ELR (cell line): ENCODE measurements at places on chromosomes 6 and 20.

- no peak for DNase-seq
These were observed 18.6 kb downstream of the COL11A2 start for GRCh38 chr6:33173535-33174180.

- no peak for DNase-seq
These were observed 42.2 kb downstream of the CPNE5 start for GRCh38 chr6:36797055-36797454.

GRCh38 chr20:61510778-61511330 is 258.8 kb downstream of the CDH4 start:
- DNase-seq: no peak

DNA sequence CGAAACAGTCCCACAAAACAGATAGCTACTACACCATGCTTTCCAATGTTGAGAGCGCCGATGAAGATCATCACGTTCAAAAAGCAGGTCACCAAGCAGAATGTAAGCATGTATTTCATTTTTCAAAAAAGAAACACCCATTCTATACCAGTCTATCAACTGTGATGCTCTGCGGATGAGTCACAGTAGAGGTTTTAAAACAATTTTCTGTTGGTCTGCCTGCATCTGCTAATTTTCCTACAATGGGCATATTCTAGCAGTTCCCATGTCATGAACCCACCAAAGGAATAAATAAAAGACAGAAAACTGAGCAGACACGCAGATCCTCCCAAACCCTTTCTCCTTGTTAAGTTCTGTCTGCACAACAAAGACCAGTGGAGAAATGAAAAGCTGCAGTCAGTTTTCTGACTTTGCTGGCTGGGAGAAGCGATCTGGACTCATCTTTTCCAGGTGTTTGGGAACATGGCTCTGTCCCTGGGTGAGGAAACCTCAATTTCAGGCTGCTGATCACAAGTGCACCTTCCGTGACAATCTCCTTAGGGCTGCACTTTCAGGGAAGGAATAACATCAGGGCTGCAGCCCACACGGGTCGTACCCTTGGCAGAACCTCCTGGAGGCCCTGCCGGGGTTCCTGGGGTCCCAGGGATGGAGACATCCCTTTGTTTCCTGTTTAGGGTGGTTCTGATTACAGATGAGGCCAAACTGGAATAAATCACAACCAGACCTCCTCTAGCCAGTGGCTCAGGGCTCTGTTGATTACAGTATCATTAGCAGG is 200.1 kb downstream of the BMP7 start:
- peak; percentile 53 for DNase-seq

DNA sequence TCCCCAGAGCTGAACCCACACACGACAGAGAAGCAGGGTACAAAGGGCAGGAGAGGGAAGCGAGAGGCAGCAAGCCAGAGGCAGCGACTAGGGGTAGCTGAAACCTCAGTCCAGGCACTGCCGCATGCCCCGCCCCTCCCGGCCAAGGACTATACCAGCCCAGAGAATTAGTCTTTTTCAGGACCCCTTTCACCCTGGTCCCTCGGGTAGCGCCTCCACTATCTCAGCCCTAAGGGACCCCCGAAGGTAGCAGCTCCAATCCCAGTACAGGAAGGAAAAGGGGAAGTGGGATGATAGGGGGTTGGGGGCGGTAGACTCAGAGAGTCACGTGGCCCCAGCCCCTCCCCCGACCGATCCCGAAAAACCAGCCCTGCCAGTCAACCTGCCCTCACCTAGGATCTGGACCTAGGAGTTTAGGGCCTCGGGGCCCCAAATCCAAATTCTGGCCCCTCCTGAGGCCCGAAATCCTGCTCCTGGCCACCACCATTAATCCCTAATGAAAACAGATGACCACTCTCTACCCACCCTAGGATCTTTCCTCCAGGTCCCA is 1.3 kb downstream of the RGL2 start:
- no peak for DNase-seq

DNA sequence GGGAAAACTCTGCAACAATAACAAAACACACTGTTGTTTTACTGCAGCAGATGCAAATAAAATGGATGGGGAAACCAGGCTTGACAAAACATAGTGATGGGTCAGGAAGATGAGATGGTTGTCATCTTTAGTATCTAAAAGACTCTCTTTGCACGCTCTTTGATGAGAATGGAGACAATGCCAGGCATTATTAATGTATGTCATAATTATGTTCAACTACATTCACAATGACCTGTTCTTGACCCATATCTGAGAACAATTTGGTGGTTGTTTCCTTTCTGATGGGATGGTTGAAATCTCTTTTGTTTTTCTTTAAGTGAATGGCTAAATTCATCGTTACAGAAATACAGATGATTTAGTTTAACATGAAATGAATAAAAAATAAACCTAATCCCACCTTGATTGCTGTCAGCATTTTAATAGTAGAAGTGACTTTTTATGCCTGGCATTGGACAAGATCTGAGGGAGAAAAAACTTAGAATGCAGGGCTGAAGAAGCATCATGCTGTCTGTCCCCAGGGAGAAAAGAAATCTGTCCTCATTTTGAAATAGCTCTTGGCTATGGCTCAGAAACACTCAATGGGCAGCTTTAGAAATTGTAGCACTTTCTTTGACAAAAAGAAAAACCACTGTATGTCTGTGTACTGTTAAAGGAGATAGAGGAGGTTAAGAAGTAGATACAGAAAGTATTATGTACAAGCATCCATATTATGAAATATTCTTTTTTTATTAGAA is 12.4 kb upstream of the GRIK2 start:
- no peak for DNase-seq

DNA sequence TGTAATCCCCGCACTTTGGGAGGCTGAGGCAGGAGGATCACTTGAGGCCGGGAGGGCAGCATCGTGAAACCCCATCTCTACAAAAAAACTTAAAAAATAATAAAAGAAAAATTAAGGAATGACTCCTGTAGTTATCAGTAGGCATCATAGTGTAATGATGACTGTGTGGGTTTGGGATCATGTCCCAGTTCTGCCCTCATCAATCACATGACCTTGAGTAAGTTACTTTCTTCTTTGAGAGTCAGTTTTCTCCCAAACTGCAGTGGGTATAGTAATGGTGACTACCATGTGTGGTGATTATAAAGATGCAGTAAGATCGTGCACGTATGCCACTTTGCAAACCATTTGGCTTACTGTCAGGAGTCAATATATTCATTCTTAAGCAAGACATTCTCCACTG is 89.2 kb downstream of the TXNDC5 start:
- DNase-seq: no peak
